ENCODE measurements at places on chromosomes 3 and 15.

GRCh38 chr3:133574260-133574881 lies 885 bp downstream of the CDV3 start:
- peak; percentile 74 for DNase-seq

DNA sequence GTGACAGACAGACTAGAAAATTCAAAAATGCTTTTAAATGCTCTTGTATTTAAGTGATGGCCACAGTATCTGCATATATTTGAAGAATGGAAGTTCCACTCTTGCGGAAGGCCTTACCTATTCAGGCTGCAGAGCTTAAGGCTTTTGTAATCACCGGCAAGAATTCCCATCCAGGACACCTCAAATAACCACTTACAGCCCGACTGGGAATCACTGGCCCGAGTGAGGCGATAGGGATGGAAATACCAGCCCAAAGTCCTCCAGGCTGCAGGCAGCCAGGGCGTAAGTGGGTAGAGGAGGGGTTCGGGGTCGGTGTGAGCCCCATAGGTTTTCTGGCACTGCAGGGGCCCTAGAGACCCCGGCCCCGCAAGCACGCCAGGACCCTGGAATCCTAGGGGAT lies 9.5 kb downstream of the CMTM7 start:
- DNase-seq = no peak

DNA sequence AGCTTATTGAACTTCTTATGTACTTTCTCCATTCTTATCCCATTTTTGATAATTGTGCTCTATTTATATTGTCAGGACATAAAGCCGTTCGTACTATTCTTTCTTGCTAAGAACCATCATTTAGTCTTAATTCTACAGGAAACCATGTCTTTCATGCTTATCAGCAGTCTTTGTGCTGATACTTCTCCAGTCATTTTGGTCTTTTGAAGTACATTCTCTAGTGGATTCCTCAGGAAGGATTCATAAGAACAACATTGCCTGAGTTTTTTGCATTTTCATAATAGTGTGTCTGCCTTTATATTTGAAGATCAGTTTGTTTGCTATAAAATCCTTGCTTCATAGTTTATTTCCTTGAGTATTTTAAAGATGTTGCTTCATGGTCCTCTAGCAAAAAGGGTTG lies 126.6 kb upstream of the NEO1 start:
- no peak for DNase-seq

- no peak for DNase-seq
Measured at GRCh38 chr3:149307435-149307783, 26.0 kb downstream of the TM4SF18 start.

GRCh38 chr3:105523501-105523900 lies 156.8 kb downstream of the ALCAM start:
- no peak for DNase-seq

DNA sequence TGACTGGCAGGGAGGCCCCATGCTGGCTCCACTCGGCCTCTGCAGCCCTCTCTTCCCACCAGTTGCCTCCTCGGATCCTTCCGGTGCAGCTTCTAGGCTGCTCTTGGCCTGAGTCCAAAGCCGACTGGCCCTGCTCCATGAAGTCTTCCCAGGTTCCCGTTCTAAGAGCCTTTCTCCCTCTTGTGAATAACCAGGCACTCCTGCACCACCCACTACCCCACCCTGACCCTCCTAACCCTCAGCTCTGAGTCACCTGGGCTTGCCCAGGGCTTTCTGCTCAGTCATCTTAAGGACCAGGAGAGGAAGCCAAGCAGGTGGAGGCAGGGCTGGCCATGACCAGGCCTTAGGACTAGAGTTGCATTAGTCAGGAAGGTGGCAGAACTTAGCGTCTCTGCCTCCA lies 28.1 kb upstream of the CNBP start:
- peak; percentile 90 for DNase-seq

GRCh38 chr3:176262071-176262470 lies 935.2 kb downstream of the TBL1XR1 start:
- DNase-seq = no peak

DNA sequence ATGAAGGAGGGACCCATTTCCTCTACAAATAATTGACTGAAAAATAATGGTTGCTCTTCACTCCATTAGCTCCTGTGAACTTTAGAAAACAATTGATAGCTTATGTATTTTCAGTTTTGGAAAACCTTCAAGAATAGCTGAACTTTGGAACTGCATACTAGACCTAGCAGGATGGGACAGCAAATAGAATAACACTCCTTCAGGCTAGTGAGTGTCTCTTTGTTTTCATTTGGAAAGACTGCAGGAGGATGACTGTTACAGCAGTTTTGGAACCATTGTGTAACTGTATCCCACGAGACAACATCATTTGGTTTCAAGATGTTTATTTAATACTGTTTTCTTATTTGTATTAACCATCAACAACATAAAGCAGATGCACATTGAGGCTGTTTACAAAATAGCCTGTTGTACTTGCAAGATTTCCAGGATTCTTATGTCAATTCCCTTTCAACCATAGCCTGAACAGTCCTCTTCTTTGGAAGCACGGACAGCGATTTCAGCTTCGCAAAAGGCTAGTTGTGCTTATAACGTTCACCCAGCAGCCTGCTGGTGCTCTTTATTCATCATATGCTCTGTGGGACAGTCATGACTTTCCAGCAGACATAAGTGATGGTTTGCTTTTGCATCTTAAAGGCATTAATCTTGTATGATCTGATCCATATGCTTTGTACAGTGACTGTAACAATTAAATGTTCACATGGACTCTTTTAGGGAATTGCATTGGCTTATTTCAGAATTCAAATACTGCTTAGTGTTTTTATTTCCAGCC lies 335.5 kb downstream of the IL5RA start:
- DNase-seq = no peak

- DNase-seq = no peak
Measured at GRCh38 chr15:92812271-92812670, 87.9 kb upstream of the CHD2 start.

DNA sequence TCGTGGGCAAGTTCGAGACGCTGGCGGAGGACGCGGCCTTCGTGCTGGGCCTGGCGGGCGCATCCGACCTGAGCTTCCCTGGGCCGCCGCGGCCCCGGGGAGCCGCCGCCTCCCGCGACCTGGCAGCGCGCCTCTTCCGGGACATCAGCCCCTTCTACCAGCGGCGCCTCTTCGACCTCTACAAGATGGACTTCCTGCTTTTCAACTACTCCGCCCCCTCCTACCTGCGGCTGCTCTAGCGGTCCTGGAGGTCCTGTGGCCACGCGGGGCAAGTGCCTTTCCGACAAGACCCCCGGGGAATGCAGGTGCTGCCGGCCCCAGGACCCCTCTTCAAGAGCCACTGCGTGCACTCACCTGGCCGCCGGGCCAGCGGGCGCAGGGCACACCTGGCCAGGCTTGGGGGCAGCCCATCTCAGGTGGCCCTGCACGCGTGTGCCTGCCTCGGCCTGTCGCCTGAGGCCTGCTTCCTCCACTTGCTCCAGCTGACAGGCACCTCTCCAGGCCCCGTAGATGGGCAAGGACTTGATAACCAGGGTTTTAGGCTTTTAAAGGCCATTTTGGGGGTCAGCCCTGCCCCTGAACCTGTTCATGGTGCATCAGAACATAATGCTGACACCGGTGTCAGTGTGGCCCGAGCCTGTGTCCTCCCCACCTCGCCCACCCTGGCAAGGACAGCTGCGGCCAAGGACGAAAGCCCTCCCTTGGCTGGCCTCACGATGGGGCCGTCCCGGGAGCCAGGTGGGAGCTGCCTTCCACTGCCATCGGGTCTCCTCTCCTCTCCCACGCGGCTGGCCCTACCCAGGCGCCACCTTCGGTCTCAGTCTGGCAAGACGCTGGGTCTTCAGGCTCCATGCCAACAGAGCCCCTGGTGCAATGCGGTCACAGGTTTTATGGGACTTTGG lies 16.1 kb downstream of the C3orf22 start:
- DNase-seq = no peak

GRCh38 chr3:55162031-55162795 lies 234.4 kb upstream of the LRTM1 start:
- peak; percentile 97 for DNase-seq

GRCh38 chr15:28876131-28876844 lies 9.5 kb upstream of the APBA2 start:
- no peak for DNase-seq

GRCh38 chr3:187352581-187353575 lies 15.3 kb upstream of the RTP4 start:
- no peak for DNase-seq

DNA sequence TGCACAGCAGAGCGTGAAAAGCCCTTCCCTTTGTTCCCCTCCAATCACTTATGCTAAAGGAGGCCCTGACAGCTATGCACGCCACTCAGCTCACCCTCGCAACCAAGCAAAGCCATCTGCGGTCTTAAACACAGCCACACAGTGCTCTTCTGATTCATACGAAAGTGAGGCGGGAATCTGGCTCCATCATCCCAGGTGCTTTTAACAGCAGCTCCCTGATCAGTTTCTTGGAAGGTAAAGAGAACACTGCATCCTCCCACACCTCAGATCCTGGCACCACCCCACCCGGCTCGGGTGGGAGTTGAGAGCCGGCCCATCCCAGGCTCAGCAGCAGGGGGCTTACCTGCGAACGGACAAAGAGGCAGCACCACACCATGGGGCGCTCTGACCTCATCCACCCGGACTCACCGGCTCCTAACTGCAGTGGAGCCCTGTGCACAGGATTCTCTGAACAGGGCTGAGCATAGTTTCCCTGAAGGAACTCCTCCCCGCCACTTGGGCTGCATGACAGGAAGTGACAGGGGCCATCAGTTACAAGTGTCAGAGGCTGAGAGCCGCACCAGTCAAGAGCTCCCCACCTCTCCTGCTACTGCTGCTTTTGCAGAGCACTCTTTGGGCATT lies 114.3 kb upstream of the ARHGEF3 start:
- DNase-seq = no peak

- DNase-seq = no peak
Measured at GRCh38 chr15:79595306-79595705, 163.2 kb downstream of the MINAR1 start.

GRCh38 chr3:127216415-127217261 lies 23.7 kb downstream of the PRR23E start:
- DNase-seq = peak; percentile 42

DNA sequence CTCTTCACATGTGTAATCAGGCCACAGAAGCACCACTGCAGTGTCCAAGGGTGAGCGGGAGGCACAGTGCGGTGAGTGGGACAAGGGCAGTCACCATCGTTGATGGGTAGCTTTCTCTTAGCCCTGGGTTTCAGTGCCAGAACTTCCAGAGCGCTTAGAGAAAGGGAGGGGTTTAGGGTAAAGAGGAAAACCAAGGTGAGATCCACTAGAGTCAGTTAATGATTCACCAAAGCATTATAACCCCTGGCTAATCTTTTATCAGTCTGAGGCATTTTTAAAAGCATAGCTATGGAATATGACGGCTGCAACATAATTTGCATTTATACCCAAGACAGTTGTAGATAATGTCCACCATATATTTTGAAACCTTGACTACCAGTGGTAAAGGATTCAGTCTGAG lies 94.8 kb downstream of the SHQ1 start:
- no peak for DNase-seq

DNA sequence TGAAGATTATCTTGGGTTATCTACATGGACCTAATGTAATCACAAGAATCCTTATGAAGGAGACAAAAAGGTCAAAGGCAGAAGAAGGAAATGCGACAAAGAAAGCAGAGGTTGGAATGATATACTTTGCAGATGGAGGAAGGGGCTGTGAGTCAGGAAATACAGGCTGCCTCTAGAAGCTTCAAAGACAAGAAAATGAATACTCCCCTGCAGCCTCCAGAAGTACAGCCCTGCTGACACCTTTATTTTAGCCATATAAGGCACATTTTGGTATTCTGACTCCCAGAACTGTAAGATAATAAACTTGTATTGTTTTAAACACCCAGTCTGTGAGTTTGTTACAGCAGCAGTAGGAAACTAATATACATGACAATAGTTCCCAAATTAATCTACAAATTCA lies 58.6 kb downstream of the SIDT1 start:
- DNase-seq = no peak

DNA sequence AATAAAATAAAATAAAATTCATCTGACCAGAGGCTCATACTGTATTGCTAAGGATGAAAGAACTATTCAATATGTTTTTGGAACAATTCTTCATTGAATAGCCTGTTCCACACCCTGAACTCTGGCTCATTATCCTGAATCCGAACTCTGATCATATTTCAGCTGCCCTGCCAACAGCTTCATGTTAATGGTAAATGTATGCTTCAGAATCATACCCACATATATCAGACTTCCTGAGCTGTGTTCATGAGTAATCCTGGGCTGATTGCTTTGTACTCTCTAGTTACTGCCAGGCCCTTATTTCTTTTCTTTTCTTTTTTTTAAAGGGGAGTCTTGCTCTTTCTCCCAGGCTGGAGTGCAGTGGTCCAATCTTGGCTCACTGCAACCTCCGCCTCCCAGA lies 11.8 kb downstream of the INO80 start:
- DNase-seq = peak; percentile 34

DNA sequence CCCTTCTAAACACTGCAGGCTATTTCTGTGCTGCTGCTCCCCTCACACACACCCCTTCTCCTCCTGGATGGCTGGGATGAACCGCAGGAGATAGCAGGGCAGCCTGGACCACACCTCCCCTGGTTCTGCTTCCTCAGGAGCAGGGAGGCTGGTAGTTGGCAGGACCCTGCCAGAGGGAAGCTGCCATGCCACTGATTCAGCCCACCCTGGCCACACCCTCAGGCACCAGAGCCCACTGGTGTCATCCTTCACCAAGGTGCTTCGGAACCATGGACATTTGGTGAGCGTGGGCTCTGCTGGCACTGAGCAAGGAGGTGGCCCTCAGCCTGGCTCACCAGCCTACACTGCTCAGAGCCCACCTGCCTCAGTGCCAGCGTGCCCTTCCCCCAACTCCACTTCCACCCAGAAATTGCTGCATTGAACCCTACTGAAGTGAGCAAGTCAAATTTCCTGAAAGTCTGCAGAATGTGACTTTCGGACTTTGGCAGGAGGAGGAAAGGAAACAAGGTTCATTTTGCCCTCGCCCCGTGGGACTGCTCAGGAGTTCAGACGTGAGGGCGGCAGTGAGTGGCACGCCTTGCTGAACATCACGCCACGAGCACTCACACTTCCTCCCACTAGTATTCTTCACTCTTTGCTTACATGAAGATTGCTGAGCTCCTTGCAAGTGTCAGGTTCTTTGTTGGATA lies 26.3 kb downstream of the BMF start:
- DNase-seq = no peak

DNA sequence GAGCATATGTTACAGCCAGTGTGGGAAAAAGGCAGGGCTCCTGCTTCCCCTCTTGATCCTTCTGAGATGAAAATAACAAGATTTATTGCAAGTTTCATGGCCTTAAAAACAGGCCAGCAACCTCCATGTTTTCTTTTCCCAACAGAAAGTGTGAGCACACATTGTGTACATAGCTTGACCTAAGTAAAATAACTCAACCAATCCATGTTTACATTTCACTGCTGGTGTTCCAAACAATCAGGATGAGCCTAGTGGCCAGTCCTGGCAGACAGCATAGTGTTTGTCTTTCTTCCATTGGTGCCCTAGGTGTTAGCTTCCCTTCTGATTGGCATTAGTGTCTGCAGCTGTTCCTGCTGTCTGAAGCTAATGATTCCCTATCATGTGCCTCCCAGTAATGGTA lies 847.7 kb downstream of the EPHA3 start:
- DNase-seq = no peak

- no peak for DNase-seq
Measured at GRCh38 chr3:37050282-37050681, 57.0 kb downstream of the MLH1 start.
